Kidney epithelial cell (primary cell): ENCODE measurements at places on chromosomes 11 and 22.

DNA sequence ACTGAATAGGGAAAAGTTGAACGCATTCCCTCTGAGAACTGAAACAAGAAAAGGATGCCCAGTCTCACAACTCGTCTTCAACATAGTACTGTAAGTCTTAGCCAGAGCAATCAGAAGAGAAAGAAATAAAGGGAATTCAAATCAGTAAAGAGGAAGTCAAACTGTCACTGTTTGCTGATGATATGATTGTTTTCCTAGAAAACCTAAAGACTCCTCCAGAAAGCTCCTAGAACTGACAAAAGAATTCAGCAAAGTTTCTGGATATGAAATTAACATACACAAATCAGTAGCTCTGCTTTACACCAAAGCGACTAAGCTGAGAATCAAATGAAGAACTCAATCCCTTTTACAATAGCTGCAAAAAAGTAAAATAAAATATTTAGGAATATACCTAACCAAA, 471.2 kb upstream of the CNTN5 start:
- DNase-seq, result no peak

- peak; percentile 47 for DNase-seq
Observed at GRCh38 chr22:31857247-31857646, 87.1 kb upstream of the YWHAH start.

DNA sequence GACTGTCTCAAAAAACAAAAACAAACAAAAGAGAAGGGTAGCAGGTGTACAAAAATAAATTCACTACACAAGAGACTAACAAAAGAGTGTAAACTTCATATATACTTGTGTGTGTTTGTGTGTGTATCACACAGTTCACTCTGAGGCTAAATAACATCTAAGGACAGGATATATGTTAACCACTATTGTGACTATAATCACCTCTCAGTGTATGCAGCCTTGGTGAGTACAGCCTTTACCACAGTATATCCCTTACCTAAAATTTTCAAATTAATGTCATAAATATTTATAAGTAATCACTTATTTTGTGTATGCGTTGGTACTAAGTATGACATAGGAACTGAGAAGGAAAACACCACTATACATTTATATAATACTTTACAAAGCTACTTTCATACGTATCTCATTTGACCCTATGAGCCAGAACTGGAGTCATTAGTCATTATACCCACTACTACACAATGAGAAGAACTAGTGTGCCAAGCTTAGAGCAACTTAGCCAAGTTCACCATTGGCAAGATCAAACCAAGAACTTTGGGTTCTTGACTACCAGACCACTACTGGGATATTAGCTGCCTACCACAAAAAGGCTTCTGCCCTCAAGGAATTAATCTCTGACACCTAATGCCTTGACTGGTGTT, 116.7 kb downstream of the SGSM3 start:
- DNase-seq, result no peak

GRCh38 chr11:46161201-46161600, 39.9 kb upstream of the PHF21A start:
- no peak for DNase-seq

- no peak for DNase-seq
Observed at GRCh38 chr11:114272311-114272710, 23.9 kb upstream of the NNMT start.
